ENCODE measurements at places on chromosomes 16 and 17.

GRCh38 chr17:42772945-42773289 lies 332 bp upstream of the VPS25 start:
- DNase-seq: no peak

GRCh38 chr16:68065716-68066305 lies 19.4 kb upstream of the NFATC3 start:
- no peak for DNase-seq

GRCh38 chr17:17350491-17351355 lies 47.5 kb downstream of the NT5M start:
- DNase-seq: no peak

GRCh38 chr17:44307387-44308186 lies 814 bp upstream of the RUNDC3A start:
- no peak for DNase-seq

DNA sequence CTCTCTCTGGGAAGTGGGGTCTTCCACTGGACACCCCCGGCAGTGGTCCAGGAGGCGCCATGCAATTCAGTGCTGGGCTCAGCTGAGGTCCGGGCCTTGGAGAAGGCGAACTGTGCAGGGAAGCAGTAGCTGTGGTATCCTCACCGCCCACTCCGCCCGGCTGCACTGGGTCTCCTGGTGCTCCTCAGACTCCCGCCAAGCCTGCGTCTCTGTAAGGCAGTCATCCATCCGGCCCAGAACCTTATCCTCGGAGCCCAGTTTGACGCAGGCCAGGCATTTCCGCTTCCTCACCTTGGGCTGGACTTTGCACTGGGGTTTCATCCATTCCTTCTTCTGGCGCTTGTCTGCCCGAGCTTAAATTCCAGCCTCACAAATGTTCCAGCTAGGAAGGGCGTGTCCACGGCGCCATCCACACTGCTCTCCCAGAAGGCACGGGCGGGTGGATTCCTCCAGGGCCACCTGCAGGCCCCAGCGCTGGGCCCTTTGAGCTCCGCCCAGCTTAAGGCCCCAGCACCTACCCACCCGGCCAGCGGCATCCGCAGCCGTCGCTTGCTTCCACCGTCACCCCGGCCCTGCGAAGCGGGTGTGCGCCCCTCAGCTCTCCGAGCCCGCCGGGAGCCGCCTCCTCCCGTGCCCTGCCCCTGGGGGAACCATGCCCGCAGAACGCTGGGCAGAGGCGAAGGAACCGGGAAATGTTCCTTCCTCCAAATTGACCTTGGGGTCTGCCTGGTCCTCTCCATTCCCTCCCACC lies 1884.8 kb downstream of the TP53TG3F start:
- DNase-seq: no peak

DNA sequence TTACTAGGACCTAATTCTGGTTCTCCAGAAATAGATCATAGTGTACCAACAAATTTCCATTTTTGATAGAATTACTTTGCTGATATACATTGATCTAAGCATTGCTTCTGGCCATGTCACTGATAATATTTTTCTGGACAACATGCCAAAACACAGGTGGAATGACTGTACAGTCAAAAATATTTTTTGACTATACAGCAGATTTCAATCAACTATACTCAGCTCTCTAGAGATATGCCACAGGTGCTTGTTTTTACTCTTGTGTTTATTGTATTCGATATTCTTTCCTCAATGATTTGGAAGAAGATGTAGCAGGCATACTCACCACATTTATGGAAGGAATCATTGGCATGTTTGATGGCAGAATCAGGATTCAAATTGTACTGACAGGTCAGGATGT lies 21.6 kb upstream of the TOX3 start:
- no peak for DNase-seq

DNA sequence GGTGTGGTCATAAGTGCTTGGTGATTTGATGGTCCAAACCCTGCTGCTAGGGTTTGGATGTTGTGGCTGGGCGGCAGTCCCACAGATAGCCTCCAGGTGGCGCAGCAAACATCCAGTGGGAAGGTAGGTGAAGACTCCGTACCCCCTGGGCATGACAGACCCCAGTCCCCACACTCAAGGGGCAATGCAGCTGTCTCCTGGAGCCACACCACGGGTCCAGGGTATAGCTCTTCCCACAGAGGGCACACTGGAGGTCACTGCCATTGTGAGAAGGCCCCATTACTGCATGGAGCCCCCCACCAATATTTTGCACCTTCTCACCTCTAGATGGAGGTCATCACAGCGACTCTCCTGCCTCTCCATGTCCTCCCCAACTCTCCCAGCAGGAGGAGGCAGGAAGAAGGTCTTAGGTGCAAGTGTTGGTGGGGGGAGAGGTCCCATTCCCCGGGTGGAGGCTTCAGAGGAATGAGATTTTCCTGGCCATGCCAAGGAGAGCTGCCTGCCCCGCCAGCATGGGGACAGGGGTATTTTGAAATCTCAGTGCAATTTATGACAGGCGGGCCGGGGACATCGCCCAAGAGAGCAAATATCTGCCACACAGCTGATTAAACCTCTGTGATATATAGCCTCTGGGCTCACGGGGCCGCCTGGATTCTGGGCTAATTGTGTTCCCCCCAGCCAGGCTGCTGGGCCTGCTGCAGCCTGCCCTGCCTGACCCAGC lies 17.1 kb upstream of the C17orf113 start:
- DNase-seq: peak; percentile 82

DNA sequence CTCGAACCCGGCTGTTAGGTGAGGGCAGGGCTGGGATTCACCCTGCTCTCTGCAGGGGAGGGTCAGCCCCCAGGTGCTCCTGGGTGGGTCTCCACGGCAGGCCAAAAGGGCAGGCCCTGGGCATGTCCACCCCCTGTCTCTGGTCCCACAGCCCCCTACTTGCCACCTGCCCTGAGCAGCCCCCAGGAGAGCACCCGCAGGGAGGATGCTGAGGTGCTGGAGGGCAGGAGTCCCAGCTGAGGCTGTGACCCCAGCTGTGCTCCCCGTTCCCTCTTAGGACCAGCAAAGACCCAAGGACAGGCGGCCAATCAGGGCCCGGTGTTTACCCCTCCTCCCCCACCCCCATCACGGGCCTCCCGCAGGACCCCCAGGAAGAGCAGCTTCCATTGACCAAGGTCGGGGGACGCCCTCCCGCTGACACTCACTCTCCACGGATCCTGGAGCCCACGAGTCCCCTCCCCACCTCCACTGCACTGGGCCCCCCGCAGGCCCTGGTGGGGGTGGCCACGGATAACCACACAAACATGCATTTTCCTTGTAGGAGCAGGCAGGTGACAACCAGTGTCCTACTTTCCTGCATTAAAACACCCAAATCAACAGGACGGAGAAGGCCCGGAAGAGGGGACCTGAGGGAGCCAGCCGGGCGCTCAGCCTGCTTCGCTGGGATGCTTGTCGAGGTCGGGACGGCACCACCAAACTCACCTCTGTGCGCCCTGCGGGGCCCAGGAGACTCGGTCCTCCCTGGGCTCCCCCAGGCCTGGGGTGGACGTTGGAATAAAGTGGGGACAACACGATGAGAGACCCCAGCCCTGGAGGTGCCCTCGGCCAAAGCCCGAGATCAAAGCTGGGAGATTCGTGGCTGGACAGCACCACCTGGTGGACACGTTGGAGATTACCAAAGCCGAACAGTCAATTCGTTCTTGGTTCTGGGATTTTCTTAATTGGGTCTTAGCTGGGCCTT lies 22.5 kb upstream of the ENPP7 start:
- DNase-seq: peak; percentile 51
